T-helper 17 cell (primary cell): ENCODE measurements at places on chromosomes 16 and 17.

- DNase-seq = peak; percentile 49
Observed at GRCh38 chr17:17783116-17783824, 53.5 kb downstream of the SREBF1 start.

DNA sequence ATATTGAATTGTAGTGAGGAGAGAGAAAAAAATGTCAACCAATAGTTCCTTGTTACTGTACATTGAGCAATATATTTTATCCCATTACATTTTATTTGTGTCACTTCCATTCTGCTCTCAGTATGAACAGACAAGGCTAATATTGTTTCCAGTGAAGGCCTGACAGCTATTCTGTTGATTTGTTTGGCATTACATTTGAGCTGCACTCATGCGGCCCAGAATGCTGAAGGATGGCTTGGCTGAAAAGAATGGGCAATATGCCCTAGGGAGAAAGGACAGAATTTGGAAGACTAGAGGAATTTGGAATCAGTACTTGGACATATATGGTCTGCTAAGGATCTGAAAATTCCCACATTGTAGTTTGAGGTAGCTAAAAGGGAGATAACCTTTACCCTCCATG lies 1294.4 kb downstream of the CDH8 start:
- no peak for DNase-seq

DNA sequence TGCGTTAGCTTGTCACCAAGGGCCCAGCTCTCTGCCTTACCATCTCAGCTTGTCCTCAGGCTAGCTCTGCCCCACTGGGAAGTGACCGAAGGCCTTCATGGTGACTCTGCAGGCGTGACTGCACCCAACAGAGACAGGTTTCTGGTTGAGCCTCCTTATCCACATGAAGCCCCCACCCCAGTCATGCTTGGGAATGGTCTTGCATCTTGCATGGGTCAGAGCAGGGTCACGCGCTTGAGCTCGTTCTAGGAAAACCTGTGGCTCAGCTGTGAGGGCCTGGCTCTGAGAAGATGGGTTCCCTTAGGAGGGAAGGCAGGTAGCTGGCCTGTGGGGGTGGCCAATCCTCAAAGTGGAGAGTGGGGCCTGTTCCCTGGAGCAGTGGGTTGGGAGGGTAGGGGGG lies 122.8 kb downstream of the BANP start:
- DNase-seq = no peak

- no peak for DNase-seq
Observed at GRCh38 chr17:77422748-77423113, 282.0 kb downstream of the SEC14L1 start.

- no peak for DNase-seq
Observed at GRCh38 chr17:8341456-8341855, 1.8 kb downstream of the ODF4 start.

DNA sequence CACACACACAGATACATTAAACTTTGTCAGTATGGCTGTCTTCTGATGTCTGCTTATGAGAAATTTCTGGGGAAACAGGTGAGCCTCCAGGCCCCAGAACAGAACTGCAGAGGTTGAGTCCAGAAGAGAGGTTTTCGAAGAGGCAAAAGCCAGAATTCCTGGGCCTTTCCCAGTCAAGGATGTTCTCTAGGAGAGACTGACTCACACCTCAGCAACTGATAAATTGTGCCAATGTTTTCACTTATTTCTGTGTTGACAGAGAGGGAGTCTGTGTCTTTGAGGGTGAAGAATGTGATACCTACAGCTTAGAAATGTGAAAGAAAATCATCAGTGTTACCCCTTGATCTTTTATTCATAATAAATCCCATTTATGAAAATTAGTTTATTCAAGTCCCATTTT lies 30.3 kb downstream of the LDHD start:
- no peak for DNase-seq

- DNase-seq = no peak
Observed at GRCh38 chr16:53755026-53755910, 51.3 kb downstream of the FTO start.

- DNase-seq = no peak
Observed at GRCh38 chr17:81395600-81396277, 482 bp downstream of the BAHCC1 start.

GRCh38 chr17:42632949-42633444 lies 23.5 kb downstream of the TUBG1 start:
- DNase-seq = no peak

GRCh38 chr16:29734786-29735185 lies 11.0 kb downstream of the C16orf54 start:
- no peak for DNase-seq

- DNase-seq = no peak
Observed at GRCh38 chr16:69890114-69890891, 60.8 kb upstream of the CLEC18A start.

GRCh38 chr16:4214215-4214621 lies 27.7 kb downstream of the SRL start:
- DNase-seq = no peak

DNA sequence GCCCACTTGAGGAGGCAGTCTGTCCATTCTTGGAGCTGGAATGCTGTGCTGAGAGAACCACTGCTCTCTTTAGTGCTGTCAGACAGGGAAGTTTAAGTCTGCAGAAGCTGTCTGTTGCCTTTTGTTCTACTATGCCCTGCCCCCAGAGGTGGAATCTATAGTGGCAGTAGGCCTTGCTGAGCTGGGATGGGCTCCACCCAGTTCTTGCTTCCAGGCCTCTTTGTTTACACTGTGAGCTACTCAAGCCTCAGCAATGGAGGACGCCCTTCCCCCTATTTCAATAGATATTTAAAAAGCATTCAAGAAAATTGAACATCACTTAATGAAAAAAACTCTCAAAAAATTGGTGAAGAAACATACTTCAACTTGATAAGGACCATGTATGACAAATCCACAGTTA lies 313.5 kb downstream of the PHKB start:
- no peak for DNase-seq

DNA sequence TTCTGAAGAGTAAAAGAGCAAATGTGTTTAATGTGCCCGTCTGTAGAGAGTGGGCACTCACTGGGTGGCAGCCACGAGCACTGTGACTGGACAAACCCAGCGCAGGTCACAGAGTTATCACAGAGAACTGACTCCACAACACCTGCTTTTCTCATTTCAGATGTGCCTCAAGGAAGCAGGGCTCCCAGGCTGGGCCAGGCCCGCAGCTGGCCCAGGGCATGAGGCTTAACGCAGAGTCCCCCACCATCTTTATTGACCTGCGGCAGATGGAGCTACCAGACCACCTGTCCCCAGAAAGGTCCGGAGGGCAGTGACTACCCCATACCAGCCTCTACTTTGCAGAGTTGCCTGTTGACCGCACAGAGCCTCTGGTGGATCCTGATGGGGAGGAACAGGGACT lies 11.9 kb downstream of the DNAAF8 start:
- no peak for DNase-seq

DNA sequence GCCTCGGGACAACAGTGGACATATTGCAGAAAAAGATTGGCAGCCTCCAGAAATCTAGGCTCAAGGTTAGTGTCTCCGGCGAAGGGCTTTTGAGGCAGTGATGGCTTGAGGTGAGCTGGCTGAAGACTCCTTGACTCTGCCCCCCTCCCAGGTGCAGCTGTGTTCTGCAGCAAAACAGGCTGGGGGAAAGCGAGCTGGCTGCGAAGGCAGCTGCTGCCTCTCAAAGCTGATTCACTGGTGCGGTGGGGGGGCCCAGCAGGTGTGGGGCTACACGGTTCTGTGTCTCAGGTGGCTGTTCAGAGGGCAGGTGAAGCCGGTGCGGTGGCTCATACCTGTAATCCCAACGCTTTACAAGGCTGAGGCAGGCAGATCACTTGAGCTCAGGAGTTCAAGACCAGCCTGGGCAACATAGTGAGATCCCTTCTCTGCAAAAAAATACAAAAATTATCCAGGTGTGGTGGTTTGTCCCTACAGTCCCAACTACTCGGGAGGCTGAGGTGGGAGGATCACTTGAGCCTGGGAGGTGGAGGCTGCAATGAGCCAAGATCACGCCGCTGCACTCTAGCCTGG lies 22.9 kb downstream of the C16orf96 start:
- DNase-seq = no peak

DNA sequence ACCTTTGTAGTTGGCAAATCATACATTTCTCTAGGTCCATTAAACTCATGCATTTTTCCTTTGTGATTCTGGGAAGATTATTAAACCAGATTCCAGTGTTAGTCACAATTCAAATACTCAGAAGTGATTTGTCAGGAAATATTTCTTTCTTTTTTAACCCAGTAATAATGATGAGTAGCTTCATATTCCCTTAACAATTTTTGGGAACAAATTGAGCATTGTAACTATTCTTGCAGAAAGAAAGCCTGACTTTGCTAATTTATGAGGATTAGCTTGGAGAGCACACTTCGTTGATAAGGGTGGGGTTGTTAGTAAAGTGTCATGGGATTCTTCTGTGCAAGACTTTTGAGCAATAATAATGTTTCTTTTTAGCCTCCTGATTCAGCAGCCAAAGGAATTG lies 18.7 kb upstream of the KRT24 start:
- DNase-seq = no peak

- no peak for DNase-seq
Observed at GRCh38 chr17:82678265-82678891, 20.1 kb downstream of the RAB40B start.

GRCh38 chr16:64077242-64077641 lies 1044.6 kb downstream of the CDH11 start:
- no peak for DNase-seq

- no peak for DNase-seq
Observed at GRCh38 chr17:82687871-82688270, 10.6 kb downstream of the RAB40B start.

GRCh38 chr16:569445-570254 lies at the start of gene PIGQ:
Gene PIGQ (plus strand): TSS chr16:569968. CDS start chr16:574075, 4,107 bp downstream.
- peak; percentile 46 for DNase-seq

DNA sequence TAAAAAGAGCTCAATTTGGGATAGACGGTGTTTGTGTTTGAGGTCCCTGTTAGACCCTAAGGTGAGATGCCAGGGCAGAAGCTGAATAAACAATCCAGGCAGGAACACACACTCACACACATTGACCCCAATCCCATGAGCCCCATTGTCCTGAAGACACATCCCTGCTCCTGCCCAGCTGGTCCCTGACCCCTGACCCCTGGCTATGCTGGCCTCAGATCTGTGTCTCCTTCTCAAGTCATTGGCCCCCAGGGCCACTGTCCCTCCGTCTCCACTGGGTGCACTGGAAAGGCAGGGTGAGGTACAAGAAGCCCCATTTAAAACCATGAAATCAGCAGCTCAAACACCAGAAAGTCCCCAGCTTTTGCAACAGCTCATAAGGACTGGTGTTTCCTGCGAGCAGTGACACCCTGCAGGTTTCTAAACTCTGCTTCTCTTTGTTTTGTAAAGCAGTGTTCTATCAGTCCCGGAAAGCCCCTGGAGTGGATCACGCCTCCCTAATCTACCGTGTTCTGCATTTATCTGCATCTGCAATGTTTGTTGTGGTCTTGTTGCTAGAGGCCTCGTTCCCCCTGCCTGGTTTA lies 18.0 kb upstream of the ASGR2 start:
- peak; percentile 52 for DNase-seq

GRCh38 chr16:76450890-76451289 lies 173.7 kb downstream of the CNTNAP4 start:
- DNase-seq = no peak

GRCh38 chr17:78230996-78231935 lies at the start of gene TMEM235:
Gene TMEM235 (plus strand): TSS chr17:78231631. CDS start chr17:78232024, 393 bp downstream.
- DNase-seq = no peak

DNA sequence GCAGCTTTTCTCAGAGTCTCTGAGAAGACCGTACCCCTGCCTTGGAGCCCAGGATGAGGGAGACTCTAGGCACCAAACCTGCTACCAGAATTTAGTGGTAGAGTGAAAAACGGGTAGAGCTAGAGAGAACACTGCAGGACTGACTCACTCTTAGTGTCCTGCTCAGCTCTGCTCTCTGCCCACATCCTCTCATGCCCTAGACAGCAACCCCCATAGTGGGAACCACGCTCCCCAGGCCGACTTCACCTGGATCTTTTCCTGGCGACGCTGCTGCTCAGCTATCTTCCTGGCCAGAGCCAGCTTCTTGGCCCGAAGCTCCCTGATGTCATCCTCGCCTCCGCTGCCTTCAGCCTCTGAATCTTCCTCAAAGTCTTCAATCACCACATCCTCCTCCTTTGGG lies 26.7 kb downstream of the HIC1 start:
- no peak for DNase-seq

DNA sequence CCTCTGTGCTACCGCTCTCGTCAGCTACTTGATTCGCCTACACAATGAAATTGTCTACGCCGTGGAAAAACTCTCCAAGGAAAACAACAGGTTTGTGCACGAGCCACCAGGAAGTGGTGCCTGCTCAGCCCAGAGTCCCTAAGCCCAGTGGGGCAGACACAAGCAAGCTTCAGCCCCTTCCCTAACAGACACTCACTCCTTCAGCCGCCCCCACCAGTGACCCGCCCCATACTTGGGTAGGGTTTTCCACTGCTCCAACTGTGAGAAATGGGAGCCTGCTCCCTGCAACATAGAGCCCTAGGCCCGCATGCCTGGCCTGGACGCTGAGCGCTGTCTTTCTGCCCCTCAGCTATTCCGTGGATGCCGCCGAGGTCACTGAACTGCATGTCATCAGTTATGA lies 28.6 kb upstream of the ENDOV start:
- DNase-seq = no peak

GRCh38 chr17:50544516-50544915 lies 2.5 kb upstream of the SPATA20 start:
- DNase-seq = no peak

DNA sequence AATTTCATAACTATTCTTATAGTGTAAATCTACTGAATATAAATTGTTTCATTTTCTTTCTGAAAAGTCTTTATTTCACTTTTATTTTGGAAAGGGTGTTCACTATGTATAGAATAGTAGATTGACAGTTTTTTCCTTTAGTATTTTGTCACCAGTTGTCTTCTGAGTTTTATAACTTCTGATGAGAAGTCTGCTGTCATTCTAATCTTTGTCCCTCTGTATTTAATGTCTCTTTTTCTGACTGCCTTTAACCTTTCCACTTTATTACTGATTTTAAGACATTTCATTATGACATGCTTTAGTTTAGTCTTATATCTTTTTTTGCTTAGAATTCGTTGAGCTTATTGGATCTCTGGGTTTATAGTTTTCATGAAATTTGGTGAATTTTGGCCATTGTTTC lies 166.9 kb downstream of the FTO start:
- DNase-seq = no peak

GRCh38 chr17:56057869-56058268 lies 95.4 kb upstream of the ANKFN1 start:
- no peak for DNase-seq
